ENCODE measurements at places on chromosomes 12 and 14.

GRCh38 chr14:79809849-79810612, 401.3 kb downstream of the DIO2 start:
- no peak for DNase-seq

DNA sequence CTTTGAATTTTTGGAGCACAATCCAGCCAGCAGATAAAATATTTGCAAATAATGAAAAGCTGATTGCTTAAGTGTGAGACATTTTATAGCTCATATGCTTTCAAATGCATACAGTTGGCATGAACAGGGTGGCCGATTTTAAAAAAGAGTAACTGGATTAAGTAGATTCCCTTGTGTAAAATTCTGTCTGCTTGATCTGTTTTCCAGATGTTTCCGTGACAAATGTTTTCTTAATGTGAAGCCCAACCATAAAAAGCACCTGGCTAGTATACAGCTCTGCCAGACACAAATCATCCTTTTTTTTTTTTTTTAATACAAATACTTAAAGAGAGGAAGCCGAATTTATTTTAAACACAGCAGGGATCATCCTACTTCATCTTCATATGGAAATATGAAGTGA, 440.7 kb downstream of the CCER1 start:
- DNase-seq = no peak

- no peak for DNase-seq
Measured at GRCh38 chr14:96279564-96279963, 23.6 kb downstream of the BDKRB1 start.

DNA sequence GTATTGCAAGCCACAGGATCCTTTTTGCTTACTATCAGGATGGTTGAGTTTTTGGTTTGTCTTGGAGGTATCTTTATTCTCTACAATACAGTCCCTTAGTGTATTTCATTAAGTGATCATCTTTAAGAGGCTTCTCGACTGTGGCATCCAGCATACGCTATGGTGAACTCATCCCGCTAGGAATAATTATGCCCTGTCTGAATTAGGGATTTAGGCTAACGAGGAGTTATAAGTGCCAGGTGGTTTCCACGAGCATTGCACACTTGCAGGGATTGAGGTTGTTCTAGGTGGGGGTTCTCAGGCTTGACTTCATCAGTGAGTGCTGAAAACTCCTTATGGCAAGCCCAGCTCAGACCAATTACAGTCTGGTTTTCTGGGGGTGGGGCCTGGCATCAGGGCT, 37.2 kb upstream of the RBM19 start:
- no peak for DNase-seq

GRCh38 chr12:63224396-63224795, 73.4 kb upstream of the AVPR1A start:
- no peak for DNase-seq

GRCh38 chr14:73616831-73617230, 4.5 kb downstream of the ACOT6 start:
- no peak for DNase-seq

GRCh38 chr12:27703720-27704452, 6.7 kb upstream of the MRPS35 start:
- peak; percentile 59 for DNase-seq

DNA sequence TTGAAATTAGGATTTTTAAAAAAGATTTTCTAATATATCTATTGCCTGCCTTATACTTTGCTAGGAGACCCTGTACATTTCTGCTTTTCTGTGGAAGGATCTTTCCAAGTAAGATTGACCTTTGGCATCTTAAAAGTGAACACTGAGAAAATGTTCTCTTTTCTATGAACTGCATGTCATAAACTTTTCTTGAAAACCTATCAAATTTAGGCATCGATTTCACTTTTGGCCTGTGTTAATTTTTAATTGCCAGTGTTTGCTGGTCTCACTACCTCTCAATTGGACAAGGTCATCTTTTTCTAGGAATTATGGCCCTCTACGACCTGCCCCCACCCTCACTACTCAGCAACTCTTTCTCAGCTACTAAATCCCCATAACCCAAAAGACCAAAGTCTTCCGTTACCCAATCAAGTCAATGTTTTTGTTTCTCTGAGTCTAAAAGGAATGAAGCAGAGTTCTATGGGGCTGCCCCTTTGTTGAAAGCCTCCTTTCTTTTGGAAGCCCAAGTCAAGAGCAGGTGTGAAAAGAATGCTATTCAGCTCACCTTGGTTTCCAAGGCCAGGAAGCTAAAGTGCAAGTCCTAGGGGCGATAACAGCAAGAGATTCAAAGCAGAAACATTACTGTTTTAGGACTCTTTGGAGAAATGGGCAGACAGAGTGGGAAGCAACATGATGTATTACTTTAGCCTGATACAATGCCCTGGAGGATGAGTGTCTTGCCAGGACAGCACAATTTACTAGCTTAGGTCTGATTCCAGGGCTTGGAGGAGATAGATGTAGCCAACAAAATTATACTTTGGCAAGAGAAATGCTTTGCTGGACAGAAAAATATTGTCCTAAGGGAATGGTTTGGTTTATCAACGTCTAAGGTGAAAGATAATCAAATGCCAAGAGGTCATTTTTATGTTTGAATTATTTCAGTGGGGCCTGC, 55.0 kb downstream of the IGF1 start:
- DNase-seq = no peak

GRCh38 chr12:95418142-95418541, 55.8 kb upstream of the METAP2 start:
- no peak for DNase-seq

GRCh38 chr12:81146228-81147225, 68.6 kb downstream of the ACSS3 start:
- DNase-seq = no peak

DNA sequence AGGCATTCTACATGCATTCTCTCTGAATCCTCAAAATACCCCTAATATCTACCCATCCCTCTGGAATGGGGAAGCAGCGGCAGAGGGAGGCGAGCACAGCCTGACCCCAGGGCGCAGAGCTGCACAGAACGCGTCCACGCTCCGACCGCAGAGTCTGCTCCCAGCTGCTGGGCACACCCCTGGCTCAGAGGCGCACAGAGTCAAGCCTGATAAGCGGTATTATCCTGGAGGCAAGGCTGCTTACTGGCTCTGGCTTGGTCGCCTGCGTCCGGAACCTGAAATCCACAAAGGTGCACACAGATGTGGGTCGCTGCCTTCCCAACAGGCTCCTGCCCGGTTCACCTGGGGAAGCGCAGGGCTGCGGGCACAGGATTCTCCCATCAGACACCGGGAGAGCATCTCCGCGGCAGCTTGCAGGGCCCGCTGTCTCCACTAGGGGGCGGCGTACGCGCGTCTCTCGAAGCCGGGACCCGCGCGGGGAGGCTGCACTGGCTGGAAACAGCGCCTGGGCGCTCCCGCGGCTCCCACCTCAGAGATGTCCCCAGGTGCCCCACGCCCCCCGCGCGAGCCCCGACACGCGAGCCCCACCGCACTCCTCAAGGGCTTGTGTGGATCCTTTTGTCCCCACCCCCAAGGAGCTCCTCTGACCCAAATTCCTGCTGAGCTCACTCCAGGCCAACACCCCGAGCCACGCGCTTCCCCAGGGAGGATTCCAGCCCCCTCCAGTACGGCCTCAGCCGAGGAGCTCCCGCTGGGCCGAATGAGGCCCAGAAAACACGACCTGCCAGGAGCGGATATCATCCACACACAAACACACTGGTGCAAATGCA, 120.1 kb upstream of the FZD10 start:
- DNase-seq = no peak

DNA sequence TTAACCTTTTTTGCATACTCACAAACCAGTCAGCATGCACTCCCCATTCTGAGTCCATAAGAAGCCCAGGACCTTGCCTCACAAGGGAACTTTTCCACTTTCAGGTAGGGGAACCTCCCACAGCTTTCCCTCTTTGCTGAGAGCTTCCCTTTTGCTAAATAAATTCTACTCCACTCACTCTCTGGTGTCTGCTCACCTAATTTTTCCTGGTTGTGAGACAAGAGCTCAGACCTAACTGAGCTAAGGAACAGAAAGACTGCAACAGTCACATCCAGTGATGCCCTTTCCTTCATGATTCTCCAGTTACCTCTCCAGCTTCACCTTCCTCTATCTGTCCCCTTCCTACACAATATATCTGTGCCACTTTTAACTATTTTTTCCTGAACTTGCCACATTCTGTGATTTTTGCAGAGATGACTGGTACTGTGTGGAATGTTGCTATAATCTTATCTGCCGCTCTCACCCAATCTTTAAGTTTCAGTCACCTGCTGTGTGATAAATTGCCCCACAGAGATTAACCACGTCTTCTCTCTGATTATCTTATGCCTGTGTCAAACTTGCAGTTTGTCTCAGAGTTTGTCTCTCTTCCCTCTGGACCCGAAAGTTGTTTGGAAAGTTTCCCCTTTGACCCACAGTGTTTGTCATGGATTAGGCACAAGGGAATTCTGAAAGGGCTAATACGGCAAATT, 737.1 kb upstream of the FLRT2 start:
- no peak for DNase-seq
